Endothelial cell of coronary artery (primary cell): ENCODE measurements at places on chromosomes 11 and 22. TPM values are rescaled to one million over a fixed set of nuclear protein-coding genes. Genes with fewer than 3 reads are reported as not detected.

The DUSP8 gene
- total RNA-seq: 0.45 and 0.85 TPM in 2 replicates

The INSC gene
- total RNA-seq: 0.09 and 1.2 TPM in 2 replicates

The OR2AT4 gene
- not detected in 2 replicates for total RNA-seq

The KCNK4 gene
- total RNA-seq: not detected in 2 replicates

The SCGB1A1 gene
- not detected in 2 replicates for total RNA-seq

The PANX1 gene
- 21.6 and 27.2 TPM in 2 replicates for total RNA-seq

The ALG8 gene
- 32.5 and 35.3 TPM in 2 replicates for total RNA-seq
